ENCODE measurements at places on chromosomes 4 and X. TPM values are rescaled to one million over a fixed set of nuclear protein-coding genes. Genes with fewer than 3 reads are reported as not detected.
A peak's percentile ranks its signal among the peaks of the same experiment; 100 is the strongest.

Gene SPON2
- 11.8 TPM for total RNA-seq

Gene STAP1
- total RNA-seq, result not detected

Gene CXCL1
- total RNA-seq, result 35.4 TPM

Gene KLKB1
- 1.6 TPM for total RNA-seq

Gene SMIM10L2A
- 1.9 TPM for total RNA-seq

Gene TEX13D
- total RNA-seq, result not detected

DNA sequence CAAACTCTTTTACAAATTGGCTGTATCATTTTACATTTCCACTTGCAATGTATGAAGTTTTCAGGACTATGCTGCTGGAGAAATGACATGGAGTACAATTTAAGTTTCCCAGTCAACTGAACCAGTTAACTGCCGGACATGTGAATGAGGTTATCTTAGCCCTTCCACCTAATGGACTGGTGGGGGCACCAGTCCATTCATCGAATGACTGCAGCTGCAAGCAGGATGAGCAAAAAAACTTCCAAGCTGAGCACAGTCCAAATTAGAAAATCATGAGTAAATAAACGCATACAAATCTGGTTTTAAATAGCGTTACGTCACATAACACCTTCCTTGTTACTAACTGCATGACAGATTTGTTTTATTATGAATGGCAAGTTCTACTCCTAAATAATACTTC is 1131.5 kb downstream of the PCDH18 start:
- H3K4me3 ChIP-seq, result no peak overlapping the region
- H3K27me3 ChIP-seq, result no peaks in the 10 kb centered on the region
- H3K36me3 ChIP-seq, result no peaks in the 10 kb centered on the region
- no peak overlapping the region for H3K27ac ChIP-seq
- no peak for DNase-seq

DNA sequence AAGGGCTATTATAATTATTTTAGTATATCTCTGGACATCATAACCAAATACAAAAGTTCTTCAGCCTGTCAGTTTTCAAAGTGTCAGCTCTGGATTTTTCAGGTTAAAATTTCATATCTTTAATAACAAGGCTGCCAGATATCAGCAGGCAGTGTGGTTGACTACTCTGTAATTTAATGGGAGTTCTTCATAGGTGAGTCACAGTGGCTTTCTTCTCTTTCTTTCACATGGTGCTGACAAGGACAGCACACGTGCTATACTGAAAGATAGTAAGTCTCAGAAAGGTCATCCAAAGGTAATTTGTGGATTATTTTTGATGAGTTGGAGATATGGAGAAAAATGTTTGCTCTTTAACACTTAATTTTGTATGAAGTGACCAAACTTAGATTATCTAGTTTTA is 43.2 kb downstream of the GALNT7 start:
- H3K36me3 ChIP-seq, result no peaks in the 10 kb centered on the region
- no peaks in the 10 kb centered on the region for H3K27me3 ChIP-seq
- no peak for DNase-seq

DNA sequence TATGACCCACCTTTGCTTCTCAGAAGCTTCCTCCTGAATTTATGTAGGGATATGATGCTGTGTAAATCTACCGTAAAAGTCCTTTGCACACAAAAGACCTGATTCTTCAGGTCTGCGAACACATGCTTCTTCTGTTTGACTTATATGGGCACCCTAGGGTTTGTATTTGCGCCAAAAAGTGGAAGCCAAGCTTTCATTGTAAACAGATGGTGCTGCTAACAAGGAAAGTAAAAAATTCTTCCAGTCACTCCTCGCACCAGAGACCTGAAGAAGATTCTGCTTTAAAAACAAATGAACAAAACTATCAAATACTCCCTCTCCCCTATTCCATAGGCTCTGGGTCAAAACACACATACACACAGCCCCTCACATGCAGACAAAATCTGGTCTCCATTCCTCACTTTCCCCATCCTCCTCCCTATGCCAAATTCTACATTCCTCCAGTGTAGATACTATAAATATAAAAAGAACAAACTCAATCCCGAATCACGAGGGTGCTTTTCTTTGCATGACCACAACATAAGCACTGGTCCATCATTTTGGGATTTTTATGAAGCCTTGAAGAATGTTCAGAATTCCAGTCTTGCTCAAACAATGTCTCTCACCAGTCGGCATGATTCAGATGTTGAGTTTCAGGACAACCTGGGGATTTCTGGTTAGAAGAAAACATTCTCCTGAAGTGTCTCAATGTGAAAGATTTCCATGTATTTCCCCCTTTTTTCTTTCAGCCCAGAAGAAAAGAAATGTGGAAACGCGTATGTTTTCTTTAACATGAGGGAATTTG is 125.1 kb downstream of the PALLD start:
- H3K36me3 ChIP-seq, result no peaks in the 10 kb centered on the region
- no peak overlapping the region for H3K27ac ChIP-seq
- no peaks in the 10 kb centered on the region for H3K4me1 ChIP-seq
- H3K27me3 ChIP-seq, result no peaks in the 10 kb centered on the region

DNA sequence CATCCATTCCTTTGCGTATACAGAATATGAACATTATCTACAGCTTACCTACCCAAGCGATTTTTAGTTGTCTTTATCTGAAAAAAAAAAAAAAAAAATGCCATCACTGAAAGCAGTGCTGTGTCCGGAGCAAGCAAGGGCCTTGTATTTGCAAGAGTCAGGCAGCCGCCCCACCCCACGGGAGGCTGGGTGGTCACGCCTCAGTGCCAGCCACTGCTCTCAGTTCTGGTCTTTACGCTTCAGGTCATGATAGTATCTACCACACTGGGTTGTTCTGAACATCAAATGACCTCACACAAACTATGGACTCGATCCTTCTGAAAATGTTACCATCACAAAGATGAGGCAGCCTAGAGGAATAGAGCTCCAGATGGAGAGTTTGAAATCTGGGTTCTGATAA is 62.7 kb upstream of the HELT start:
- H3K4me1 ChIP-seq, result no peaks in the 10 kb centered on the region
- DNase-seq, result no peak
- no peaks in the 10 kb centered on the region for H3K36me3 ChIP-seq
- H3K27ac ChIP-seq, result no peak overlapping the region
- no peak overlapping the region for H3K4me3 ChIP-seq

GRCh38 chr4:94135701-94136100 is 72.0 kb upstream of the SMARCAD1 start:
- no peak for DNase-seq
- no peak overlapping the region for H3K27ac ChIP-seq
- no peaks in the 10 kb centered on the region for H3K27me3 ChIP-seq
- H3K4me3 ChIP-seq, result no peak overlapping the region

DNA sequence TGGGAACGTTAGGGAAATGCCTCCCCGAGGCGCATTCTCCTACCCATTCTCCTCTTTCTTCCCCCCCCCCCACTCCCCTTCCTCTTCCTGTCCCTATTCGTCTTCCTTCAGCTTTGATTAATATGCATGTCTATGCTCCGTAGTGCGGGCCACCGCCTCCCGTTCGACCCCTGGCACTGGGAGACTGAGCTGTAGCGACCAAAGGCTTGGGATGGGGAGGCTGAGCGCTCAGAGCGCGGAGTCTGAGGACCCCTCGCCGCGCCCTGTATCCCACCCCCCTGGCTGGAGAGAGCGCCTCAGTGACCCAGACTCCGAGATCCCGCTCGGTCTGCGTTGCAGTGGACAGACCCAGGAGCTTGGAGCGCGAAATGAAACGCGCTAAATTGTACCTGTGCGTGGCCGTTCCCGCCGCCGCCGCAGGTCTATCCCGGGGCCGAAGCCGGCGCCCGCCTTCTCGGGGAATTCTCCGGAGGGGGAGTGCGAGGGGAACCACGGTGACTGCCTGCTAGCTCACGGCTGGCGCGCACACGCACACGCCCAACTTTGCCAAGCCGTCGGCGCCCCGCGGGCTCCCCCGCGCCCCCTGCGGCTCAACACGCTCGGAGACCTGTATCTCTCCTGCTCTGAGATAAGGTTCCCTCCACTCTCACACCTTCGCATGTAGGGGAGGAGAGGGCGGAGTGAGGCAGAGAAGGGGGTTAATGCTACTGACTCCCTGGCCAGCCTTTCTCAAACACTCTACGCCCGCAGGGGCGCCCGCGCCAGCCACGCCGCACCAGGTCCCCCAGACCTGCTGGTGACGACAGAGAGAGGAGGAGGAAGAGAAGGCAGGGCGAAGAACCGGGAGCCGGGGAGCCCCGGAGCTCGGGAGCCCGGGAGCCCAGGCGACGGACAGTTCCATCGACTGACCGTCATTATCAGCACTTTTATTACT is 1.5 kb upstream of the PTCHD1 start:
- no peaks in the 10 kb centered on the region for H3K4me1 ChIP-seq
- peak overlapping the region; percentile 24 for H3K4me3 ChIP-seq
- no peaks in the 10 kb centered on the region for H3K36me3 ChIP-seq
- DNase-seq, result no peak
- H3K27me3 ChIP-seq, result no peaks in the 10 kb centered on the region

GRCh38 chr4:17134565-17134964 is 236.1 kb upstream of the LDB2 start:
- no peak for DNase-seq
- no peaks in the 10 kb centered on the region for H3K4me1 ChIP-seq
- H3K36me3 ChIP-seq, result no peaks in the 10 kb centered on the region
- no peaks in the 10 kb centered on the region for H3K27me3 ChIP-seq
- no peak overlapping the region for H3K4me3 ChIP-seq
- no peak overlapping the region for H3K27ac ChIP-seq

DNA sequence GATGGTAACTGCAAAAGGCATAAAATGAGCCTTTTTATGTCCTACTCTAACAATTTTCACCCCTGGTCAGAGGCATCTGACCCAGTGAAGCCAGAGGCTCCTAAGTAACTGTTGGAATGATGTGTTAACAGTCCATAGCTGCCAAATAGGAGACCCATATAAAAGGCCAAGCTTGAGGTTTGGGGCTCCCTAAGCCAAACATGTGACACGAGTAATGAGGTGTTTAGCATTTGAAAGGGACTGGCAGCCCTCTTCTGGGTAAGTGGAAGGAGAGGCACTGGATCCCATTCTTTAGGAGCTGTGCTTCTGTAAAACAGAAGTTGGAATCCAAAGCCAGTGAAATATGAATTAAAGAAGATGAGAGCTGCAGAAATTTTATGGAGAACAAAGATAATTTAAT is 100.6 kb upstream of the PNPLA4 start:
- H3K4me3 ChIP-seq, result no peak overlapping the region
- no peak for DNase-seq
- no peak overlapping the region for H3K27ac ChIP-seq
- H3K36me3 ChIP-seq, result no peaks in the 10 kb centered on the region

- H3K4me1 ChIP-seq, result no peaks in the 10 kb centered on the region
- no peak for DNase-seq
- no peak overlapping the region for H3K4me3 ChIP-seq
- no peak overlapping the region for H3K27ac ChIP-seq
Measured at GRCh38 chr4:62923783-62924182, 1485.5 kb downstream of the TECRL start.

Data from pancreas (tissue), 10 donors.